ENCODE measurements at places on chromosomes 12 and 14.

- no peak for DNase-seq
These were observed 16.8 kb downstream of the SCAF11 start for GRCh38 chr12:45973526-45973925.

DNA sequence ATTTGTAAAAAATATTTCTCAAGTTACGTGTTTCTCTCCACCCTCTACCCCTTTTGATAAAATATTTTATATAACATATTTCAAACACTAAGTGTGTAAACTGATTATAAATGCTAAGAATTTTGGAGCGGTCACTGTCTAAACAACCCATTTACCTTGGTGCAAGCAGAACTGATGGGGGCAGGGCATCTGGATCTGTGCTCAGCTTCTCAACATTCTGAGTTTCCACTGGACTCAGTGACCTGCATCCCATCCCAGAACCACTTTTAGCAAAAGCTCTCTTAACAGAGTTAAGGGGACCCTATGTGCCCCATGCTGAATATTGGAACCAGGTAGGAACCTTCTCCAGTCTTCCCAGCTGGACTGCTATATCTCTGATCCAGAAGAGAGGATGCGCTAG, 53.5 kb downstream of the CKAP4 start:
- DNase-seq = no peak

DNA sequence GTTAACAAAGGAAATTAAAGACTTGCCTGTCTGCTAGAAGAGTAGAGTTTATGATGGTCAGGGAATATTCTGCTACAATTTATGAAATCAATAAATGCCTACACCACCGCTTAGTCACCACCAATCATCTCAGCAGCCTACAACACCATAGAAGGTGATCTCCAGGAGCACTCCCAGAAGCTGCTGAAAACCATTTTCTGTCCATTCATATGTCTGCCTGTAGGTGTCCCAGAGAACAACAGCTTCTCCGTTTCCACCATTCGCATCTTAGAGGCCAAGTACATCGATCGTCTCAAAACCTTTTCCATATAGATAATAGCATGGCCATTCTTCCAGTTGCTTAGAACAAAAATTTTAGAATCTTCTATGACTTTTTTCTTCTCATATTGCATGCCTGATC, 303.4 kb downstream of the KCNC2 start:
- DNase-seq = no peak

GRCh38 chr12:76883811-76884210, 5.0 kb upstream of the CSRP2 start:
- no peak for DNase-seq

- no peak for DNase-seq
These were observed 897 bp downstream of the ACTR10 start for GRCh38 chr14:58200846-58201245.

DNA sequence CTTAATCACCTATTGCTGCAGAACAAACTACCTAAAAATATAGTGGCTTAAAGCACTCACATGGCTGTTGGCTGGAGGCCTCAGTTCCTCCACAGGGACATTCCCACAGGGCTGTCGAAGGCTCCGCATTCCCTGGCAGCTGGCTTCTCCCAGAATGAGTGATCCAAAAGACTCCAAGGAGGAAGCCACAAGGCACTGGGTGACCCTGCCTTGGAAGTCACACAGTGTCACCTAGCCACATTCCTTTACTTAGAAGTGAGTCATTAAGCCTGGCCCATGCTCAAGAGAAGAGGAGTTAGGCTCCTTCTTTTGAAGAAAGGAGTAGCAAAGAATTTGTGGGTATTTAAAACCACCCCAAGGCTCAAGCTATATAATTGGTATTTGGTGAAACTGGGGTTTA, 63.9 kb upstream of the MAP1LC3B2 start:
- DNase-seq = no peak

DNA sequence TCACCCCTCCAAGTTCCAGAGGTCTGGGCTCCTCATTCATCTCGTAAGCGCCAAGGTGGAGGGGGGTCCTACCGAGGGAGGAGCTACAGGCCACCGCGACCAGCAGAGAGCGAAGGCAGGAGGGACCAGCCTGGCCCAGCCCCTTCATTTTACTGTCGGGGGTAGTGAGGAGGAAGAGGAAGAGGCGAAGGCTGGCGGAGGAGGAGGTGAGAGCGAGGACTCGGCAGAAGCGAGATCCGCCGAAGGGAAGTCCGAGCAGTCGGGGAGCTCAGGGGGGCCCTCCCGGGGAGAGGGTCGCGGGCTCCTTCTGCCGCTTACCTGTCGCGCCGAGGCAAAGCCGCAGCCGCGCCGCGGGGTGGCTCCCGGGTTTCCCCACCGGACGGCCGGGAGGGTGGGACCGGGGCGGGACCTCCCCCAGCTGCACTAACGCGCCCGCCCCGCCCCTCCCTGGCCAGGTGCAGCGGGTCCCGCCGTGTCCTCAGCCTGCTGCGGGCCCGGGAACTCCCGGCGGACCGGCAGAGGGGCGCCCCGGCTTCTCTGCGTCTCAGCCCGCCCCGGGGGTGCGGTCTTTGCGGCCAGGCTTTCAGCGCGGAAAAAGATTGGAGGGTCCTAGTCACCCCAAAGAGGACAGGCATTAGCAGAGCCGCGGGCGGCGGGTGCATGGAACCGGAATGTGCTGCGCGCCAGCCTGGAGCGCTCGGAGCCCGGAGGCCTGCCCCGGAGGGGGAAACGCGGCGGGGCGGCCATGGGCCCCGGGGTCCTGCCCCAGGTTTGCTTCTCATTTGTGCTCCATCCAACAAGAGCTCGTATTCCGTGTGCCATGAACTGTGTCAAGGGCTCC, at the start of gene GALNT6:
Gene GALNT6 (minus strand): TSS at position 124 of the 841 bp plus-strand sequence. CDS start 11,625 bp downstream, outside the sequence.
- DNase-seq = no peak

GRCh38 chr12:75257510-75257909, 47.9 kb upstream of the KCNC2 start:
- DNase-seq = no peak

- DNase-seq = no peak
These were observed 11.2 kb upstream of the MAP1LC3B2 start for GRCh38 chr12:116547955-116548501.

DNA sequence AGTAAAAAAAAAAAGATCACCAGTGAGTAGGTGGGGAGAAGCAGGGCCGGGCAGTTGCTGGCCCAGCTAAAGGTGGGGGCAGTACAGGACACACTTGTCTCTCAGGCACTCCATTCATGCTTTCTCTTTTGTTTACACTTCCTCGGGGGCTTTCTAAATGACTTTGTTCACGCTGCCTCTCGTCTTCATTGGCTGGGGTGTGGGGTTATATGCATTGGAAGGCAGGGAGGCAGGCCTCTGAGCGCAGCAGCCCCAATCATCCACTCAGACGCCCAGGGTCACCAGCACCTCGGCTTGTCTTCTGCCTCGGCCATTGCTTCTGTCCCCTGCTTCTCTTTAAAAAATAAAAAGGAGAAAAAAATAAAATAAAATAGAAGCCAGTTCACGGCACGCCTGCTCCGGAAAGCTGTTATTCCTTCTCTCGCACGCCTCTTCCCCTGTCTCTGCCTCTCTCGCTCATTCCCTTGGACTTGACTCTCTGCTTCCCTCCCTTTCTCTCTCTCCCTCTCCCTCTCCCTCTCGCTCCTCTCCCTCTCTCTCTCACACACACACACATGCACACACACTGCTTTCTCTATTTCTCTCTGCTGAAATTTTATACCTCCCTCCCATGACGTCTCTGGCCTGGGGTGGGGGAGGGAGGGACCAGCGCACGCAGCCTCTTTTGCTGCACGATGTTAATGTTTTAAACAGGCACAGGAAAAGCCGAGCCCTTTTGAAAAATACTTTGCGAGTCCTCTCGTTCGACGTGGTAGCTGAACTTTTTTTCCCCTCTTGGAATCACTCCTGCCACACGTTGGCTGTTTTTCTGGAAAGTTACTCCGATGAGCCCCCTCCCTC, at the start of gene TGFB3:
Gene TGFB3 (minus strand): TSS at position 570 of the 840 bp plus-strand sequence. CDS start 1,102 bp downstream, outside the sequence.
- DNase-seq = peak; percentile 70

- no peak for DNase-seq
These were observed 19.8 kb upstream of the OVCH1 start for GRCh38 chr12:29517264-29517663.

DNA sequence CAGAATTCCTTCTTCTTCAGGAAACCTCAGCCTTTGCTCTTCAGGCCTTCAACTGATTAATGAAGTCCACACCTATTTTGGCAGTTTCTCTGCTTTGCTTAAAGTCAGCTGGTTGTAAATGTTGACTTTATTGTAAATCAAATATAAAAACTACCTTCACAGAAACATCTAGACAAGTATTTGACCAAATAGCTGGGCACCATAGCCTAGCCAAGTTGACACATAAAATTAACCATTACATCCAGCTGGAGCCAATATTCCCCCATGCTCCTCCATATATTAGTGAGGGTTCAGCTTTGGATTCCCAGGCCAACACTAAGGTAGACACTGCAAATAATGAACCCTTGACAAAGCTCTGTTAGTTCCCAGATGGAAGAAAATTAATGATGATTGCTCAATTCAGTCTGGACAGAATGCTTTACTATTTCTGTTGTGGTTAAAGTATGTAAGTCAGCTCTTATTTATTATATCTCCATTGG, 125.5 kb downstream of the ZFP36L1 start:
- no peak for DNase-seq

- no peak for DNase-seq
These were observed 133.9 kb downstream of the STXBP6 start for GRCh38 chr14:24915958-24916595.

DNA sequence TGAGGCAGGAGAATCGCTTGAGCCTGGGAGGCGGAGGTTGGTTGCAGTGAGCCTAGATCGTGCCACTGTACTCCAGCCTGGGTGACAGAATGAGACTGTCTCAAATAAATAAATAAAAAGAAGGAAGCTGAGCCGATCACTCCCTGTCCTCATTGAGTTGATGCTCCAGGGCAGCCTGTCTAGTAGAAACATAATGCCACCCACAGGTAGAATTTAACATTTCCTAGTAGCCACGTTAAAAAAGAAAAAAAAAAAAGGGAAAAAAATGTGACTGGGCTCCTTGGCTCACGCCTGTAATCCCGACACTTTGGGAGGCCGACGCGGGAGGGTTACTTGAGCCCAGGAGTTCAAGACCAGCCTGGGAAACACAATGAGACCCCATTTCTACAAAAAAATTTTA, 135.7 kb downstream of the SCARB1 start:
- peak; percentile 40 for DNase-seq

- DNase-seq = no peak
These were observed 27.5 kb upstream of the OAS1 start for GRCh38 chr12:112879191-112879705.

DNA sequence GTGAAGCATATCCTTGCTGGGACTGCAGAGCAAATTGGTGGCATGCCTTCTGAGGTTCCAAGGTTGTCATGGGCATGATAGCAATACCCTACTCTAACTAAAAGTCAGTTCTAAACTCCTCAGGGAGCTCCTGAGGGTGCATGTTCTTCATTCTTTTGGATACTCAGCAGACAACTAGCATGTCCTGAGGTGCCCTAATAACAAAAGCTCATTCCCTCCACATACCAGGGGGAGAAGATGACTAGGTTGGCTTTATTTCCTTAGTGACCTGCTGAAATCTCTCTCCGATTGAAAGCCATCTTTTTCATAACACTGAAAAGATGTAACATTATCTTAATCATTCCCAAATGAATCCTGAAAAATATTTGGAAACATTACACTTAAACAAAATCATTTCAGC, 188.7 kb upstream of the IGF1 start:
- DNase-seq = no peak

GRCh38 chr12:70732287-70732686, 95.1 kb upstream of the PTPRB start:
- no peak for DNase-seq

DNA sequence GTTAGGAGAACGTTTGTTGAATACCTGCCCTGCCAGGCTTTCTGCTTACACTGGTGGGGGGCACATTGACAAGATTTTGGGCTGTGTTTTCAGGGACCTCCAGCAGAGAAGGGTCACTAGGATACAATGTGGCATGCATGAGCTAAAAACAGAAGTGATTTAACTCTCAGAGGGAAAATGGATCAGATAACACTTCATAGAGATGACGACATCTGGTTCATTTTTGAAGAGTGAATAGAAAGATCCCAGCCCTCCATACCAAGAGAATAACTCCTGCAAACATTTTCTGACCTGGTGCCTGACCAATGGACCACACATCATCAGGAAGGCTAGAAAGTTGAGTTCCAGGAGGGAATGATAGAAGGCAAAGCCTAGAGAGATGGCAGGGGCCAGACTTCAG, 33.7 kb downstream of the CKB start:
- peak; percentile 75 for DNase-seq

GRCh38 chr14:101628471-101628966, 67.2 kb downstream of the DIO3 start:
- peak; percentile 4 for DNase-seq

- no peak for DNase-seq
These were observed 578 bp downstream of the ADAMTS20 start for GRCh38 chr12:43551279-43551970.

DNA sequence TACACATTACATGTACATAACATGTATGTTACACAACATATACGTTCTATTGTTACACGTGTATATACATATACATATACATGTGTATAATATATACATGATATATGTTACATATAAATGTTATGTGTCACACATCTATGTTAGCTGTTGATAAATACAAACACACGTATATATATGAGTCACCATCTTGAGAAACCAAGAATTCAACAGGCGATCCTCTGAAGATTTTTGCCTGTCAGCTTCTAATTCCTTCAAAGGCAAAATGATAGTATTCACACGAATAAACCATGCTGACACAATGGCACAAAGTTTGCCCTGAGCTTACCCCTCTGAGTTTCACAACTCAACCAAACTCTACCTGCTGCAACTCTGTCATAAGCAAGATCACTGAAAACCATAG, 30.2 kb upstream of the TESC start:
- no peak for DNase-seq

- DNase-seq = no peak
These were observed 4.7 kb upstream of the KRT77 start for GRCh38 chr12:52708010-52708409.

- peak; percentile 1 for DNase-seq
These were observed 462.8 kb downstream of the GXYLT1 start for GRCh38 chr12:41681898-41682297.

DNA sequence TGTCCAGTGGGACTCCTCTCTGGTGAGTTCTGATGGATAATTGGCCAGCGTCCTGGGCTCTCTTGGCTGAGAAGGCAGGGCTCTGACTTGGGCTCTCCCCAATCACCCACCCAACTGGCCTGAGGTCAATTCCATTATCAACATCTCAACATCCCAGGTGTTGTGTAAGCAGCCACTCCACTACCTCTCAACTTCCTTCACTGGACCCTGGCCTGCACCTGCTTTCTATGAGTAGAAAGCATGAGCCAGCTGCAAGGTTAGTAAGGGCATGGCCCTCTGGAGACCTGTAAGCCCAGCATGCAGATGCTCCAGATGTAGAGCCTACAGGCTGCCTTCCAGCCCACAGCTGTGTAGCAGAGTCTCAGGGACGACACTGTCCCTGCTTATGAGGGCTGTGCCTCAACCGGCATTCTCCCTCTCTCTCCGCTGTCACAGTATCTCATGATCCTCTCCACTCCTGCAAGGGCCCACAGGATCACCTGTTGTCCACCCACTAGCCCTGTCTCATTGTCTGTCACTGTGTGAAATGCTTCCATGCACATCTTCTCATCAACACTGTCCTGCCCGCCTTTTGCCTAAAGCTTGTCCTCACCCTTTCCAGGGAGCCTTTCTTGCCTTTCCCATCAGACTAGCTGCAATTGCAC, 5.4 kb upstream of the KRT81 start:
- no peak for DNase-seq

- no peak for DNase-seq
These were observed 14.8 kb downstream of the CREBL2 start for GRCh38 chr12:12626471-12626870.

- DNase-seq = no peak
These were observed 17.6 kb upstream of the FAM181A start for GRCh38 chr14:93909429-93910128.

- DNase-seq = no peak
These were observed 27.7 kb downstream of the CLMN start for GRCh38 chr14:95291859-95292542.

Data from NCI-H524 treated with DMSO at 0.1 percent for 48 hours (cell line).